ENCODE measurements at places on chromosomes 5 and 9.

DNA sequence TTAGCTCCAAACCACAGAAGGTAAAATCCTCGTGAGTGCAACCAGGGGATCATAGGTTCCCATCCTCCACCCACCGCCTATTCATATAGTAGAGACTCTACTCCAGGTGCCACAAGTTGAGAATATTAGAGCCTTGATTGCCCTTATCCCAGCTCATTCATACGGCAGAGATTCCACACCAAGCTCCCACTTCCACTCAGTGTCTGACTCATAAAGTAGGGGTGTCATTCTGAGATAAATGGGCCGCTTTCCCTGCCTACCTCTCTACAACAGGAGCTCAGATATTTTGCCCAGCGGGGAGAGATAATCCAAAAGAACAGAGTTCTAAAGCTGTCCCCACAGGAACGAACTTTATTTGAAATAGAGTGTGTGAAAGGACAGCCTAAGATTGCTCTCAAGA, 9.4 kb downstream of the SLC22A4 start:
- no peak for DNase-seq

- no peak for DNase-seq
These were observed 53.9 kb downstream of the C9orf57 start for GRCh38 chr9:72006501-72006900.

DNA sequence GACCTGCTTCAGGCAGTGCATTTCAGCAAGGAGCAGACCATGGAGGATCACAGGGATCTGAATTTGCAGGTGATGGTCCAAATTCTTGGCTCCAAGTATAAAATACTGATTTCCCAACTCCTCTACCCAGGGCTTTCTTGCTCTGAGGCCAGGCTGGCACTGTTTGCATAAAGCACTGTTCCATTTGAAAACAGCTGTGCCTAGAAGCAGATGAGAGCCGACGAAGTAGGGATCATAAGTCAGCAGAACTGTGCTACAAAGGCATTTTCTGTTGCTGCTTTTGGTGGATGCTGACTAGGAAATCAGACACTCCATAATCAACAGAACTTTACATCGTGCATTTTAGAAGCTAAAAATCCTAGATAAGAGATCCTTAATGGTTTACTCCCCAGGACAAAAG, 126.4 kb downstream of the MAT2B start:
- DNase-seq = no peak

DNA sequence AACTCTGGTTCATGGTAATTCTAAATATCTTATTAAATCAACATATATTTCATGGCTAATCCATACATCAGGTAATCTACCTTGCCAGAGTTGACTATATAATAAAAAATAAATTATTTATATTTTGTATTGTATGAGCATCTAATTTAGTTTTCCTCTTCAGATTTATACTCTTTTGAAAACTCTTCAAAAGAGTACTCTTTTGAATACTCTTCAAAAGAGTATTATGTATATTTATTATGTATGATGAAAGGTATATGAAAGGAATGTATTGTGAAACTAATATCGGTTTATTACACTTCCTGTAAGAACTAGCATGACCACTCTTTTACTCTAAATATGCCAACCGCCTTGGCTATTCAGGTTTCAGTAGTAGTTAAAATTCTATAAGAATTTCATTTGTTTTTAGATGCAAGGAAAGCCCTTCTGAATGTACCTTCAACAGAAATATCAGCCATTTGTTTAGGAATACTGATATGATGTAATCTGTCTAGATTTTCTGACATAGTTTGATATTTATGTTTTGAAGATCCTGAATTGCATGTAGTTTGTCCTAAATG, 178.7 kb downstream of the WDR70 start:
- DNase-seq = no peak

- no peak for DNase-seq
These were observed 385.7 kb downstream of the PLK2 start for GRCh38 chr5:58074222-58074621.

DNA sequence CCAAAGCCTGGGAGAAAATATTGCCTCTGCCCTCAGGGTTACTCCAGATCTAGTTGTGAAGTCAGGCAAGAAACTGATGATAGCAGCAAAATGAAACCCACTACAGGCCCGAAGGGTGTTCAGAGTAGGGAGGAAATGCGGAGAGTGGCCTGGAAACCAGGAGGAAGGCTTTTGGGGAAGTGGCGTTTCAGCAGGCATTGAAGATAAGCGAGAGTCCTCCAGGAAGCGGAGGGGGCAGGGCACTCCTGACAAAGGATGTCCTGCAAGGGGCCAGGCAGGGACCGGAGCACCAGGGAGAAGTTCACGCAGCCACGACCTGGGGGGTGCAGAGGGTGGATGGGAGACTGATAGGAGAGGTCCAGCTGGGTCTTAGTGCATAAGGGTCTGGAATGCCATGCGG, 7.8 kb upstream of the FOXI1 start:
- DNase-seq = no peak

- DNase-seq = no peak
These were observed 162.5 kb downstream of the CD180 start for GRCh38 chr5:67033880-67034651.

GRCh38 chr5:66157046-66157445, 12.9 kb downstream of the SREK1 start:
- no peak for DNase-seq

DNA sequence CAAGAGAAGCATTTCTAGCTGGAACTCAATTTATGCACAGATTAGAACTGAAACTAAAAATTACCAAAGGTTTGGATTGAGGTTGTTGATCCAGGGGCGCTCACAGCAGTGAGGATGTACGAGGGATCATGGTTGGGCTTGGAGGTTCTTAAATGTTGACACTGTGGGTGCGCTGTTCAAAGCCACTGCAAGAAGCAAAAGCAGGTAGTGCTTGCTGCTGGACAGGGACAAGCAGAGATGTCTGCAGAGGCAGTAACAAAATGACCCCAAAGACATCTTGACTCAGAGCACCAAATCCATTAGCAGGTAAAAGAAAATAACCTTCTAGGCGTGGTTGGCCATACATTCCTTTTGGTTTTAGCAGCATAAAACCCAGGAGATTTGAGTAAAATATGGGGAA, 468.4 kb downstream of the ZSWIM6 start:
- no peak for DNase-seq

GRCh38 chr5:31995714-31996113, 178.4 kb downstream of the GOLPH3 start:
- DNase-seq = no peak

DNA sequence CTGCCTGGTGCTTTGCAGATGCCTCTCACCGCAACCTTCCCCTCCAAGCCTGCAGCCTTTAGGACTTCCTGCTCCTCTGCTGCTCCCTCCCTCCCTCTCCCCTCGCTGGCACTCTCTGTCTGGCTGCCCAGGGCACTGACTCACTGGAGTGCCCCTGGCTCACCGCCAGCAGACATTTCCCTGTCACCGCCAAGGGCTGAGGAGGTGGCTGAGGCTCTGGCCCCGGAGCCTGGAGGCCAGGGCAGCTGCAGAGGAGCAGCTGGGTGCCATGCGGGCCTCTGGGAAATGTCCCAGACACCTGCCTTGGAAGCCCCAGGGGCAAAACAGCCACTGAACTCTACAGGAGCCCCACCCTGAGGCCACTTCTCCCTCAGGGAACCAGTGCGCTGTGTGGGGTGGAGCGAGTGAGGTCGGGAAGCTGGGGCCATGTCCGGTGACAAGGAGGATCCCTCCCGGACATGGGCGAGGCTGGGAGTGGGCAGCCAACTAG, 53.4 kb downstream of the TENT4A start:
- no peak for DNase-seq

DNA sequence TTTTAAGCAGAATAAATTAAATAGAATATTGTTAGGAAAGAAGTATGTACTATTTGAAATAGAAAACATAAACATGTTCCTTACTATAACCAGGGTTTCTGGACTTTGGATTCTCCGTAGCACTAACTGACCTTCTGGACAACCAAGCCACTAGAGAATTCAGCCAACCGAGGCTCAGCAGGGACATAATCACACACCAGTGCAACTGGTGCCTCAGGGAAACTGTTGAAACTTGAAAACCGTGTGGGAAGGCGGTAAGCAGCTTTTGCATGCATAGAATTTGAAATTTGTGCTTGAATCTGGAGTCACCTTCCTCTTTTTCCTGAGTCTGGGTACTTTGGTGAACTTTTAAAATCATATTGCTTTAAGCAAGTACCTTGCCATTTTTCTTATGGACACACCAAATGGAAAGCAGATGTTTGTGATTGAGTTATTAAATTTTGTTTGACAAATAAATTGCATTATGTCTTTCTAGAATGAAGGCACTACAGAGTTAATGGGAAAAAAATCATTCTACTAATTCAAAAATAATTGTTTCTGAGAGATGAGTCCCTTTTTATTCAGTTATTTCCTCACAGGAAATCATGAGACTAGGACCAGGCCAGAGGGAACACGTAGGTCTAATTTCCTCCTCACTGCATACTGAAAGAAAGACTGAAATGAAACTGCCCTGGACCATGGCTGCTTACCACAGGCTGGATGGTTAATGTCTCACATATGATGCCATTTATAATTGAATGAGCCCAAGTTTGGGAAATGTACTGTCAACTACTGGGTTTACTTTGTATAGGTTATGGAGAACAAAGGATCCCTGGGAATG, 20.6 kb upstream of the SCAMP1 start:
- no peak for DNase-seq

DNA sequence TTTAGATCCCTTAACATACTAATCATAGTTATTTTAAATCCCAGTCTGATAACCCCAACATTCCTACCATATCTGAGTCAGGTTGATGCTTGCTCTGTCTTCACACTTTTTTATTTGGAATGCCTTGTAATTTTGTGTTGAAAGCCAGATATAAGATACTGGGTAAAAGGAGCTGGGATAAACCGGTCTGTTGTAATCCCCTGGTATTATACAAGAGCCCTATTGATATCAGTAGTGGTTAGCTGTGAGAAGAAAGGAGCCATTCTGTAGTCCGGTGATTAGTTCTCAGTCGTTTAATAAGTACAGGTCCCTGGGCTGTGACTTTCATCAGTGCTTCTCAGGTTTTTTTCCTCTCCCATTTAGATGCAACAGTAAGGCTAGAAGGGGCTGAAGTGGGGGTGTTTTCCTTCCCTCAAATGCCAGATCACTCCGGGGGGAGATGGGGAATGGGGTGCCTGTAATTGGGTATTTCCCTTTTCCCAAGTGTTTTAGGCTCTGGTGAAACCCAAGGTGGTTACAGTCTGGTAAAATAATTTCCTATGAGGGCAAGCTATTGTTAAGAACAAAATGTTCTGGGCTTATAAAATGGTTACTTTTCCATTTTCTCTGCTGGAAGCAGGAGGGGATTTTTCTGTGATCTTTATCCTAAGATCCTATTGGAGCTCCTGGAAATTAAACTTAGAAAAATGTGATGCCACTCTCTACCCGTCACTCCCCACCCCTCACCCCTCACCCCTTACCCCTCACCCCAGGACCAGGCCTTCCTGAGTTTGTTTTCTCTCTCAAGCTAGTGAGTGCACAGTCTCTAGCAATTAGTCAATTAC, 72.7 kb downstream of the KCNN2 start:
- no peak for DNase-seq

GRCh38 chr5:116370886-116371285, 203.7 kb downstream of the SEMA6A start:
- DNase-seq = no peak

DNA sequence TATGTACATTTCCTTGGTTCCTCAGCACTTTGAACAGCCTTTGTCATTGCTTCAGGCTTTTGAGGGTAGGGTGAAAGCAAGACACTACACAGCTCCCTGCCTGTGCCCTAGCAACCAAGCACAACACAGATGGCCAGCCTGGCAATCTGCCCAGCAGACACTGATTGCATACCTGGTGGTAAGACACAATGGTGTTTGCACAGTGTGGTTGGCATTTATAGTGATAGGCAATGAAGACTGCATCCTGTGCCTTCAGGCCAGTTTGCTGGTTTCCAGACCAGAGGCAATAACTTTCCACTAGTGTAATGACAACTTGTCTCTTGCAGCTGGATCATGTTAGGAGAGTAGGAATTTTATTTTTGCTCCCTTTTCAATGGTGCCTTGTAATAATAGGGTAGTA, 144.5 kb upstream of the TNC start:
- DNase-seq = no peak

DNA sequence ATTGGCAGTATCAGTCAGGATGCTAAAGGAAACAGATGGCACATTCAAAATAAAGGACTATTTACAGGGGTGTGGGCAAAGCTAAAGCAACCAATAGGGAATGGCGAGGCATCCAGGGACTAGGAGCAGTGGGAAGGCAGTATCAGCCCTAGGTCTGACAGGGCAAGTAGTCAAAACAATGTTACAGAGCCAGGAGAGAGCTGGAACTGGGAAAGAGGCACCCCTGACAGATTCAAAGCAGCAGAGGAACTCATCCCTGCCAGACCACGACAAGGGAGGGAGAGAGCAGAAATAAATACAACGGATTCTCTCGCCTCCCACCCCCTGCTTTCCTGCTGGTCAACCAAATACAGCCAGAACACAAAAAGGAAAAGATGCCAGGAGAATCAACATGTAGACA, 371.5 kb downstream of the NR2F1-AS1 start:
- DNase-seq = no peak

- DNase-seq = no peak
These were observed 21.1 kb downstream of the SAR1B start for GRCh38 chr5:134611515-134611914.

DNA sequence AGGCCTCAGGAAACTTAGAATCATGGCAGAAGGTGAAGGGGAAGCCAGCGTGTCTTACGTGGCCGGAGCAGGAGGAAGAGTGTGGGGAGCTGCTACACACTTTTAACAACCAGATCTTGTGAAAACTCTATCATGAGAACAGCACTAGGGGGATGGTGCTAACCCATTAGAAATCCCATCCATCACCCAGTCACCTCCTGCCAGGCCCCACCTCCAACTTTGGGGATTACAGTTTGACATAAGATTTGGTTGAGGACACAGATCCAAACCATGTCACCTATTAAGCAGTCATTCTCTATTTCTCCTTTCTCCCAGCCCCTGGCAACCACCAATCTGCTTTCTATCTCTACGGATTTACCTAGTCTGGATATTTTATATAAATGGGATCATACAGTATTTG, 26.9 kb downstream of the PBX3 start:
- no peak for DNase-seq

- DNase-seq = no peak
These were observed 99.7 kb downstream of the ARHGAP26 start for GRCh38 chr5:142869886-142870285.

DNA sequence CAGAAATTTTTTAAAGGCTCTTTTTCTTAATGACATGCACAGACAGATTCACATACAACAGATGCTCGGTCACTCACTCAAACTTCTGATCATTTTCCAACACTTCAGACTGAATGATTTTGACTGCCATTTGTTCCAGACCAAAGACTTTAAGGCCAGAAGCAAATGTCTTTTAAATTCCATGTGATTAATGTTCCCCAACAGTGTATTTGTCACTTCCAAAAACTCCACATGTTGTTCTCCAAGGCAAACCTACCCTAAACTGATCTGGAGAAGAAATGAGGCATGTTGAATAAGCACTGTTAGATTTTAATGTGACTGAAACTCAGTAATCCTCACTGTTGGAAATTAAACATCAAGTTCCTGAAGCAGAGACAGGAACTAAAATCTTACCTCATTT, 366.7 kb downstream of the GABRG2 start:
- DNase-seq = no peak

DNA sequence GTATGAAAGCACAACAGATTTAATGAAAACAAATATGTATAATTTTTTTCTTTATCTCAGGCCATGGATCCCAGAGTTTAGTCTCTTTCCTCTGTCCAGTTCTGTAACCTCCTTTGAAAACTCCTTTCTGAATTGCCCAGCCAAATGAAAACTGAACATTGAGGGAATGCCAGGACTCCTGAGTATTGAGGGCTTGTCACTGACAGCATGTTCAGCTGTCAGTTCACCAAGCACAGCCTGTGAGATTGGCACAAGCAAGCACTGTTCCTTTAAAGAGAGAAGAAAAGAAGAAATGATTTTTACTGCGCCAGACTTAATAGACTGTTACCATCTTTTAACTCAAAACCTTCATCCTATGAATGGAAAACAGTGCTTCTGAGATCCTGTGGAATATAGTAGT, 27.3 kb downstream of the TTC1 start:
- DNase-seq = no peak
